ENCODE measurements at places on chromosomes 12 and 14.

DNA sequence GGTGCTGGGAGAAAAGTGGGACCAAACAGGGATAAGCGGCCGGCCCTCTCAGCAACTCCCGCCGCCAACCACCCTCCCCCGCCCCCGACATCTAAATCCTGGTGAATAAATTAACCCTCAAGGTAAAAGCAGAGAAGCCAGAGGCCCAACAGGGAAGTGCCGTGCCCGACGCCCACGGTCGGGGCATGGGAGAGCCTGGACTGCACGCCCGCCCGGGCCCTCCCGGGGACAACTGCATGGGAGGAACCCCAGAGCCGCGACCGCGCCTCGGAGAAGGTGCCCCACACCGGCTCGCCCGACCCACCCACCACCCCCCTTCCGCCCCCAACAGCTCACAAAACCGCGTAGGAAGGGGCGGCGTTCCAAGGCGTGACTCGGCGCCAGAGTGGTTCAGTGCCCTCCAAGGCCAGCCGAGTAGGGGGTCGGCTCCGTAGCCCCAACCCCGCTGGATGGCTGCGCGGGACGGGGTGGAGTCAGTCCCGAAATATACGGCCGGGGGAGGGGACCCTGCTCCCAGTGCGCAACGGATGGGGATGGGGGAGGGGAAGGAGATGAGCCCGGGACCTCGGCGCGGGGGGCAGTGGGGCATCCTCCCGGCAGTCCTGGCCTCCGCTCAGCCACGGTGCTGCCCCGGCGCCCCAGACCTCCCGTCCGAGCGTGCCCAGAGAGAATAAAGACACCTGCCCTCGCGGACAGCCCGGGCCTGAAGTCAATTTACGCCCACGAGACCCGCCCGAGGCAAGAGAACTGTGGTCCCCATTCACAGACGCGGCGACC, 732 bp downstream of the SLC25A29 start:
- DNase-seq = no peak

DNA sequence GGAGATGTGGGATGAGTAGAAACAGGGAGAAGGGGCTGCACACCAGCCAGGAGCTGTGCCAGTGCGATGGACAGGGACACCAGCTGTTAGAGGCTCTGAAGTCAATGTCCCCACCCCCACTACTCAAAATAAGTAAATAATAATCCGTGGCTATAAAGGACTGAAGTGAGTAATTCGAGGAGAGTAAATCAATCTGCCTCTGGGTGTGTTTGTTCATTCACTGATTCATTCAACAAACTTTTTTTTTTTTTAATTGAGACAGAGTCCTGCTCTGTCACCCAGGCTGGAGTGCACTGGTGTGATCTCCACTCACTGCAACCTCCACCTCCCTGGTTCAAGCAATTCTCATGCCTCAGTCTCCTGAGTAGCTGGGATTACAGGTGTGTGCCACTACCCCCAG, 363.6 kb downstream of the TMEM132D start:
- no peak for DNase-seq

DNA sequence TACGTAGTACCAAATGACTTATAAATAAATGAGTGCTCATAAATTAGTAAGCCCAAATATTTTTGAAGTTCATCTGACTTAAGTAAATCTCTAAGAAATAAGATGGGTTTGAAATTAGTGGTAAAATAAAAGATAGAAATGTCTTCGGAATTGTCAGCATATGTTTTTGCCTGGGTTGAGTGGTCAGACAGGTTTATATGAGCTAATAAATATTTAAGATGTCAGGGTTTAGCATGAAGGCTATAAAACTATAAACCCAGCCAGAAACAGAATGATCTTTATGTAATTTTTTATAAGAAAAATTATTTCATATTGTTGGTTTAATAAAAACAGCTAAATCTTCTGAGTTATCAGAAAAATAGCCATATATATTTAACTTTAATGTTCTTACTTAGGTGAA, 37.3 kb downstream of the JAG2 start:
- no peak for DNase-seq

DNA sequence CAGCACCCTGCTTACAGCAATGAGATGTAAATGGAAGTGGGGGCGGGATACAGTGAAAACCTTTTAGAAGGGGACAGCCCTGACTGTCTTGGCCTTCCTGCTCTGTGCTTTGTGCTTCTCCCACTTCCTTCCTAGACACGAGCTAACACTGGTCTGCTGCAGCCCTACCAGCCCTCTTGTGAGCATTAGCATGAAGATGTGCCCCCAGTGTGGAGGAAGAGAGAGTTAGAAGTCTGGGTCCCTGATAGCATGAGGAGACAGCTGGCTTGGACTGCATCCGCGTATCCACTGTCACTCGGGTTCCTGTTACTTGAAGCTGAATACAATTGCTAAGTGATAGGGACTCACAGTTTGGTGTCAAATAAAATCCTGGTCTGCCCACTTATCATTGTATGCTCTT, 248.1 kb upstream of the SOX5 start:
- DNase-seq = no peak

DNA sequence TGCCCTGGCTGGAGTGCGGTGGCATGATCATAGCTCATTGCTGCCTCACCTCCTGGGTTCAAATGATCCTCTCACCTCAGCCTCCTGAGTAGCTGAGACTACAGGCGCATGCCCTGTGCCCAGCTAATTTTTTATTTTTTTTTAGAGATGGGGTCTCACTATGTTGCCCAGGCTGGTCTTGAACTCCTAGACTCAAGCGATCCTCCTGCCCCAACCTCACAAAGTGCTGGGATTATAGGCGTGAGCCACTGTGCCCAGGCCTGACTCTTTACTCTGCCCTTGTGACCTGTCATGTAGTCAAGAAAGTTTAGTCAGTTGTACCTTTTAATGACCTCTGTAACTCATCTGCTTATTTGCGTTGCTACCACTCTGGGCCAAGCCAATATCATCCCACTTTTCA, 55.7 kb downstream of the PROX2 start:
- no peak for DNase-seq

DNA sequence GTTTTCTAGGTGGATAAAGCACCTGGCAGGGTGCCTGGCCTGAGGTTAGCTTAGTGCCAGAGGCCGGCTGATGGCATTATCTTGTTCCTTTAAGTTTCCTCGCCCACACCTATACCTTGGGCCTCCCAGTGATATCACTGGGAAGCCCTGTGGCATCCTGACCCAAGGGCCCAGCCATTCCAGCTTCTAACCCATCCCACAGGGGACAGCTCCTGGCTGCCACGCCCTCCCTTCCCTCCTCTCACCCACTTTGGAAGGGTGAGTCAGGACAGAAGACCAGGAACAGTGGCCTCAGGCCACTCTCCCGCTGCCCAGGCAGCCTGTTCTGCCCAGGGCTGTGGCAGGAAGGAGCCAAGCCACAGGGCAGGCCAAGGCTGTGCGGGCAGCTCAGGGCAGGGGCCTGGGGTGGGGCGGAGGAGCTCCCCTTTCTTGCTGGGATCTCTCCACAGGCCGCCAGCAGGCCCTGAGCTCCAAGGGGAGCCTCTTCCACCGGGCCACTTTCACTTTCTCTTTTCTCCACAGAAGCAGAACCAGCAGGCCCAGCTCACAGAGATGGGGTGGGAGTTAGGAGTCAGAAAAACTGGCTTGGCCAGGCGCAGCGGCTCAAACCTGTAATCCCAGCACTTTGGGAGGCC, 75.1 kb downstream of the IRF2BPL start:
- peak; percentile 77 for DNase-seq

DNA sequence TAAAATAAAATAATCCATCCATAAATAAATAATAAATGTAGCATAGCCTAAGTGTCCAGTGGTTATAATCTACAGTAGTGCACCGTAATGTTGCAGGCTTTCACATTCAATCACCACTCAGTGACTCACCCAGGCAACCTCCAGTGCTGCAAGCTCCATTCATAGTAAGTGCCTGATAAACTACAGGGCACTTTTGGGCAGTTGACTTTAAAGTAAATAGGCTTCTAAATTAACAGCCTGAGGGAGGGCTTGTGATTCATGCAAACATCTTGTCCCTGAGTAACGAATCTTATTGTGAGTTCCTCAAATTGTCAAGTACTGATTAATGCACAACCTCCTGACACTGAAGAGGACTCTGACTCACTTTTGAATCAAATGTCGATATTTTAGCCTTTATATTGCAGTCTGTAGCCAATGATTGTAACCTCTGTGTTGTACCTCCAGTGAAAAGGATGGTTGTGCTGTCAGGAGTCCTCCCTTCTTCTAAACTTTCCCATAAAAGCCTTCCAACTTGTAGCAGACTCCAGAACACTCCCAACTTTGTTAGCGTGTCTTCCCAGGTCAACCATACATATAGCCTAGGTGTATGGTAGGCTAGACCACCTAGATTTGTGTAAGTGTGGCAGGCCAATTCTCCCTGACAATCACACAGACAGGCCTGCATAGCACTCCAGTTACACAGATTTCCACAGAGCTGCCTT, 55.0 kb upstream of the BICD1 start:
- DNase-seq = no peak

DNA sequence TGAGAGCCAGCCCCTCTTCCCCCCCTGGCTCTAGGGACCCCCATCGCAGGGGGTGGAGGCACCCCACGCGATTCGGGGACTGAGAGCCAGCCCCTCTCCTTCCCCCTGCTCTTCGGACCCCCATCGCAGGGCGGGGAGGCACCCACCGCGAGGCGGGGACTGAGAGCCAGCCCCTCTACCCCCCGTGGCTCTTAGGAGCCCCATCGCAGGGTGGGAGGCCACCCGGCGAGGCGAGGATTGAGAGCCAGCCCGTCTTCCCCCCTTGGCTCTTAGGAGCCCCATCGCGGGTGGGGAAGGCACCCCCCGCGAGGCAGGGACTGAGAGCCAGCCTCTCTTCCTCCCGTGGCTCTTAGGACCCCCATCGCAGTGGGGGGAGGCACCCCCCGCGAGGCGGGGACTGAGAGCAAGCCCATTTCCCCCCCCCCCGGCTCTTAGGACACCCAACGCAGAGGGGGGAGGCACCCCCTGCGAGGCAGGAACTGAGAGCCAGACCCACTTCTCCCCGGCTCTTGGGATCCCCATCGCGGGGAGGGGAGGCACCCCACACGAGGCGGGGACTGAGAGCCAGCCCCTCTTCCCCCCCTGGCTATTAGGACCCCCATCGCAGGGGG, 45.6 kb downstream of the DDX11 start:
- no peak for DNase-seq

- DNase-seq = no peak
These were observed 7.6 kb downstream of the ISCA2 start for GRCh38 chr14:74501135-74501614.

DNA sequence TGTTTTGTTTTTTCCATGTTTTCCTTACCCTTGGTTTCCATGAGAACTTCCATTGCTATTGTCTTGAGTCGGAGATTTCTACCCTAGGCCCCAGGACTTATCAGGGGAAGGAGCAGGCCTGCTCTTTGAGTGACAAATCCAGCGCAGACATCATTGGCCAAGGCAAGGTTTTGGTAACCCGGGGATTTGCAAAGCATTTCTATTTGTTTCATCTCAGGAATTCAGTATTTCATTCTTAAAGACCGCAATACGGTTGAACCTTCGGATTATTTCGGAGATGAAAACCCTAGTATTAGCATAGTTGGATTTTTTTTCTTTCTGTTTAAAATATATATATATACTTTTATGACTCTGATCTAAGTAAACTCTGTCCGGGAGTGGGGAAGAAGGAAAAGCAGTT, 62.0 kb downstream of the TMEM132C start:
- no peak for DNase-seq

DNA sequence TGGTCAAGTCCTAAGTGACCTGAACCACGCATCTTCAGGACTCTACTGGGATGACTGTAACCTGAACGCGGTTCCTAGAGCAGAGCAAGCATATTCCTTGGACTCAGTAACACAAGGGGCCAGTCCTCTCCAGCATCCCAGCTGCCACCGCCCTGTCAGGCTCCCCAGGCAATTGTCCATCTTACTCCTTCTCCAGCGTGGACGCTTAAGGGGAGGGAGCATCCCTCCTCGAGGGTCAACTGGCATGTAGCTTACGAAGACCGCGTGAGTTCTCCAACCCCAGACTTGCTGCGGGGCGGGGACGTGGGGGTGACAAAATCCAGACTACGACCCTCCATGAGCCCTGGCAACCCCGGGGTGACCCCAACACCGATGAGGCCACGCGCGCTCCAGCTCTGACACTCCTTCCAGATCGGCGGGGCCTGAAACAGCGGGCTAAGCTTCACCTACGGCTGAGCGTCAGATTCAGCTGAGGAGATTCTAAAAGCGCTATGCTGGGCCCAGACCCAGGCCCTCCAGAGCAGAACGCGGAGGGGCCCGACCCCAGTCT, 846 bp upstream of the MTHFD1 start:
- DNase-seq = no peak

DNA sequence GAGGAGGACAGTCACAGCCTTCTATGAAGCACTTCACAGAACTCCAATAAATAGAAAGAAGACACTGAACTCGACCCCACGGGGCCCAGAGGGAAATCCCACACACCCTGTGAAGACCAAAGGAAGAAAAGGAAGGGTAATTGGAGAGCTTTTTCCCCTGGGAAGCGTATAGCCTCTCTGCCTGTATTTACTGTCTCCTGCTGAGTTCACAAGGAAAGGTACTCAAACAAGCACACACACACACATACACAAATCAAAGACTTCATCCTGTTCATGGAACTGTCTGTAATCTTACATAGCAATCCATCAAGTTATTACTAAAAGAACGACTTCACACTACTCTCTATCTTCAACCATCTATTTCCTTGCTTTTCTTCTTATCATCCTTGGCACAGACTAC, 15.3 kb downstream of the FOXN3 start:
- DNase-seq = no peak

DNA sequence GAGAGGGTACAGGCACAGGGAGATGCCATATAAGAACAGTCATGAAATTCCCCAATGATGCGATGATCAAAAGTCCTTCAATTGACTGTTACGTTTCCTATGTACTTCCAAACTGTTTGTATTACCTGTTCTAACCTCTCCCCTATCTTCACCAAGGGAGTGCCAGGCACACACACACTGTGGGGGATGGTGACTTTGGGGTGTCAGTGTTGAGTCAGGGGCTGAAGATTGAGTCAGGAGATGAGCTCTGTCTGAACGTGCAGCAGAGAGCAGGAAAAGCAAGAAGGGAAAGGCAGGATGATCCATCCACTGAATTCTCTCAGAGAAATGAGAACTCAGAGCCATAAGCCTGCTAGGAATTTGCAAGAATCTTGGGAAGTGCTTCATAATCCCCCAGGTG, 153.4 kb downstream of the EFCAB11 start:
- no peak for DNase-seq

GRCh38 chr14:90628825-90629224, 187.4 kb downstream of the TTC7B start:
- DNase-seq = no peak

DNA sequence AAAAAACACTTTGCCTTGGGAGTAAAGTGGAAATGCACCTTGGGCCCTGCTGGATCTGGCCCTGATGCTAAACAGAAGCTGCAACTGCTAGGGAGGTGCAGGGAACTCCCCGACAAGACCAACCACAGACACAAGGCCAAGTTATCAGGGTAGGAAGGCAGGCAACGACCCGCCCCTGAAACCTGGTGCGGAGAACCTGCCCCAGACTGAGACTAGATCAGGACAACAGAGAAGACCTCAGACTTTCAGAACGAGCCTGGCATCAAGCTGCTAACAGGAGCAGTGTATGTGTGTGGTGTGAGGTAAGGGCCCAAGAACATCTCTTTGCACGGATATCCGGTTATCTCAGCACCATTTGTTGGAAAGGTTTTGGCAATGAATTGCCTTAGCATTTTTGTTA, 233.7 kb upstream of the RTL1 start:
- no peak for DNase-seq

GRCh38 chr14:39739796-39740195, 307.6 kb upstream of the FBXO33 start:
- DNase-seq = no peak

All from natural killer cell treated with Interleukin-12 subunit alpha and Interleukin-12 subunit beta and Interleukin-15 and Interleukin-18, amount 100 ng/mL, for 72 hours (primary cell).